ENCODE measurements at places on chromosomes 3 and 15.

DNA sequence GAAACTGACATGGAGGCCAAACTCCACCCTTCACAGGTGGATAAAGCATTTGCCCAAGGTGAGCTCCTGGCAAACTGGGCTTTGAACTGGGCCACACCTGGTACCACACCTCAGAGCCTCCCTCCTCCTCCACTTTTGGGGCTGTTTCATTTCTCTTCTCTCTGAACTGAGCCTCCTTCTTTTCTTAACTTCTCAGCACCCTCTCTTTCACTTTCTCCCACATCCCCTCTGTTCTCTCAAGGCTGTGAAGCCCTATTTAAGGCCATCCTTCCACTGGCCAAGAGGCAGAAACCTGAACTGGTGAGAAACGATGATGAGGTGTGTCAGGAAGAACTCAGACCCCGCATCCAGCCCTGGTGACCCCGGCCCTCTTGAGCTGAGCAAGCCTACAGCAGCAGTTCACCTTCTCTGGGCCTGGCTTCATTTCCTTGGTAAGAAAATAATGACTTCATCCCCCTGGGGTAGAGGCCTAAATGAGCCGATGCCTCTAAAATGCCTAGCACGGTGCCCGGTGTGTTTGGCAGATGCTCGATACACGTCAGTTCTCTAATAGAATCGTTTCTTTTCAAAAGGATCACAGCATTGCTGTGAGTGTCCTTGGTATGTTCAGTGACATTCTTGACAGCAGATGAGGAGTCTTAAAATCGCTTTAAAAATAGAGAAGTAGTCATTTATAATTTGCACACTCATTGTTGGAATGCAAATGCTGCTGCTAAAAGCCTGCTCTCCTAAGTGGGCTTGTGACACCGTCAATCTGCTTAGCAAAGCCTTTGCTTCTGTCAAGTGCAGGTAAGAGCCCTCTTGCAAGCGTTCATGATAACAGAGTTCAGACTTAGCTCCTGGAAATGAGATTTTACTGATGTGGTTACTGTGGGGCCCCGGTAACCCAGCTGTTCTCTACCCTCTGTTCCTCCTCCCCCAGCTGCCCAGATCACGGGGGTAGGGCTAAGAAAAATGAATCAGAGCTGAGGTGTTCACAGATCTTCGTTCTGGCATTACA, 97.7 kb upstream of the ATP2B2 start:
- peak; percentile 50 for DNase-seq

DNA sequence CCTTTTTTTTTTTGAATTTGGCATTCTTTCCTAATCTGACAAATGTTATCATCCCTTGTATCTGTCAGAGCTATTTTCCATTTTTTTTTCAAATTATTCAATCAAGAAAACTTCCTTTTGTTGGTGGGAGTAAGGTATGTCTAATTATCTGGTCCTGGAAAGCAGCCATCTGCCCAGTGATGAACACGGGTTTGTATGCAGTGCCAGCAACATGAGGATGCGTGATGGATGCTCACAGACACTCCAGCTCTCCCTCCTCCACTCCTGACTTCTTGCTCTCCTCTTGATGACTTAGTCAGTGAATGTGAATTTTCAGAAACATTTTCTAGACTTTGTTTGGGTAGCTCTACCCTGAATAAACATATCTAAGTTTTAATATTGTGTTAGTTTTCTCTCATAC, 79.2 kb downstream of the IL1RAP start:
- DNase-seq: no peak

DNA sequence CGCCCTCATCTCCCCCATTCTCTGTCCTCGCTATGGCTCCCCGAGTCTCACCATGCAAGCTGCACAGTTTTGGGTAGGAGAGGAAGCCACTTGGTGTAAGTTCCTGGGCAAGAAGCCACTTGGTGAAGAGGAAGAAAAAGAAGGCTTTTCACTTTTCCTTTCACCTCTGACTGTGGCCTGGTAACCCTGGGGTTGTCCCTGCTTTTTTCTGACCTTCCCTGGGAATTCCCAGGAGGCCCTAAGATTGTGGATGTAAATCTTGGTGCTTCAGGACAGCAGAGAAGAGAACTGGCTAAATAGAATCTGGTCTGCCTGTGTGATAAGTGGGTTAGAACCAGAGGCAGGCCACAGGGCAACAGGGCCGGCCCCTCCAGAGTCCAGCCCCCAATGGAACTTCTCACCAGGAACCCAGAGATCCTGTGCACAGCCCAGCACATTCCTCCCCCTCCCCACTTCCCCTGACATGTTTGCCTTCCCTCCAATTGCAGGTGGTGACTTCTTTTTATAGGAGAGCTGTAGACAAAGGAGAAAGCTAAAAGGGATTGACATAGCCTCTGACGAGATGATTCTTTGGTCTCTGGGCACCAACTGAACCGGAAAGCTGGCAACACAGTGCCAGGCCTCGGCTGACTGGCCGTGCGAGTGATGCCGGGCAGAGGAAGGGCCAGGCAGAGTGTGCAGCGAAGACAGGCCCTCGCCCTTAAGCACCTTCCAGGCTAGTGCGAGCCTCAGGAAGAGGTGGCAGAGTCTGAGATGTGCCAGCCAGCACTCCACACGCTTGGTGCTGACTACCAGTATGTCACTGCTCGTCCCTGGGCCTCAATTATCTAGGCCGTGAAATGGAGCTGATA, 19.4 kb upstream of the SKOR1 start:
- no peak for DNase-seq

DNA sequence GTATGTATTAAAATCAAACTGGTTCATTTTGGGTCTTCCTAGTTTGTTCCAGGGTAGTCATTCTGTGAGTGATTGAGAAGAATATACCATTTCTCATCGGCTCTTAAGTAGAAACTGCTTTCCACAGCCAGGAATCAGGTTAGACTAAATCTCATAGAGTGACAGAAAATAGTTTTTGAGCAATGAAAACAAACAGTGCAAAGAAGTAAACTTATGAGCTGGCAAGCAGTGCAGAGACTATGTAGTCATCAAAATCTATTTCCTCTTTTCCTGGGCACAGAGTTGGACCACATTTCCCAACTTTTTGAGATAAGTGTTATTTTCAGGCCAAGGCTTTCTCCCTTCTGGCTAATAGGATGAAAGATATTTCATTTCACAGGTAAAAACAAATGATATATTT, 66.5 kb downstream of the UBE3A start:
- no peak for DNase-seq

DNA sequence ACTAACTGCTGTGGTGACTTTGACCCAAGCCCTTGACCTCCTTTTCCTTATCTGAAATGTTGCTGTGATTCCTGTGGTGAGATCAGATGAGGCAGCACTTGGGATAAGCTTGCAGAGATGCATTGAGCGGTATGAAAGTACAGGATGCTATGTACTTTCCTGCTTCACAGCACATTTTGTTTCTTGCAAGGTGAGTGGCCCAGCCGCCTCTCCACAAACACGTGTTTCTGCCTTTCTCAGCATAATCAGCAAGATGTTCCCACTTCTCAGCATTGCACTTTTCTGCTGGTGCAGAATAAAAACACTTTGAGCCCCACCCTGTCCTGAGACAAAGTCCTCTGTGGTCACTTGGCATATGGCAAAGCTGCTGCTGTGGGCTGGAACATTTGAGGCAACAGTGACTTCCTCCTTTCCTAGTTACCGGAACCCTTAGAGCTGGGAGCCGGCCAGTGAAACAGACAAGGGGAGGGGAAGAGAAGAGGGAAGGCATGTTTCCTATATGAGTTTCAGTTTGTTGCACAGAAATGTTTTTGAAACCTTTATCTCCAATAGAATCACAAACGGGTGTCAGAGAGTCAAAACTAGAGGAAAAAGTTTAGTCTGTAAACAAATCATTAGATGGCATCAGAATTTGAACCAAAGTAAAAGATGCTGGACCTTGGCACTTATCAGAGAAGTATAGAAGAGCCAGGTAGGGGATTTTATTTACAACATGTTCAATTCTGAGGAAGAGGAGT, 5.0 kb downstream of the NUDT16 start:
- no peak for DNase-seq

DNA sequence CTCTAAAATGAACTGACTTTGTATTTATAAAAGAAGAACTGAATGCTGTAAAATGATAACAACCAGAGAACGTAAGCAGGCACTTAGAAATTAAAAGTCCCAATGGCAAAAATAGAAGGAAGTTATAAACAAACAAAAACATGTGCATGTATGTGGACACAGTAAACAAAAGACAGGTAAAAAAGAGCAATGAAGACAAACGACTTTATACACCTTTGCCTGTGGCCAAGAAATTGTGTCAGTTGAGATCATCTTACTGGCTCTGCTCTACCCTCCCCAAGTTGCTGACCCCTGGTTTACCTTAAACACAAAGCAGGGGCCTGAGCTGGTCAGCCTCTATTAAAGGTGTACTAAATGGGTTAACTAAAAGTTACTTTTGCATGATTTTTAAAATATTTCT, 41.7 kb upstream of the GP5 start:
- no peak for DNase-seq

GRCh38 chr15:60593170-60593478, 114.2 kb upstream of the ICE2 start:
- DNase-seq: no peak

GRCh38 chr3:155367506-155367905, 74.0 kb upstream of the STRIT1 start:
- DNase-seq: no peak

GRCh38 chr3:186185194-186185787, 76.4 kb upstream of the ETV5 start:
- DNase-seq: no peak

All from stimulated activated CD4-positive, alpha-beta T cell treated with anti-CD3 and anti-CD28 coated beads, TNF-alpha, amount 100 ng/mL, for 4 hours (primary cell).